SK-N-SH treated with all-trans-retinoic acid at 6 μM for 48 hours (cell line): ENCODE measurements at places on chromosomes 2 and 18.

DNA sequence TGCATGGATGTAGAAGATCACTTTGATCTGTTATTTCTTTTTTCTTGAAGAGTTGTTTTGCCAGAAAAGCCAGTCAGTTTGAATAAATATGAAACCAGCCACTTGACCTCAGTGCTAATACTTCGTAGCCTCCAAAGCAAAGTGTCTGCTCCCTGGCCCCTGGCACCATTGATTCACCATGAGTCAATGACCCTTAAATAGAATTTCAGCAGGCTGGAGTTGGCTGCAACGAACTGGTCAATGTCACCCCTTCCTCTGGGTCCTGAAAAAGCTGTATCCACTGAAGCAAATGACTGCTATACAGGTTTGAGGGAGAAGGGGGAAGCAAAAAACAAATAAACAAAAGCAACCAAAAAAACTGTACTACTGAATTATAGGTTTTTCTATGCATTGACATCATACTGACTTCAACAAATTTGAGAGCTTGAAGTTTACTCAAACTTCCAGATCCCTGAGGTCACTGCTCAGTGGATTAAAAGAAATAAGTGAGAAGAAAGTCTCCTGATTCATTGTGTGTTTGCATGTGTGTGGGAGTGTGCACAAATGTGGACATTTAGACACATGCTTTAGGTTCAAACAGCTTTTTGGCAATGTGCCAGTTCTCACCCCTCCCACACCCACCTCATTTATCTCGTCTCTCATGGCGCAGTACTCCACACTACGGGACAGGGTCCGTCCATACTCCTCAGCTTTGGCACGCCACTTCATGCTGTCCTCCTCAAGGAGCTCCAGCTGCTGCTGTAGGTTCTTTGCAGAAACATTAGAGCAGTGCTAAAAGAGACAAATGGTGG, 58.1 kb upstream of the TTN start:
- peak; percentile 62 for ATAC-seq

GRCh38 chr2:235627682-235628081, 133.8 kb downstream of the AGAP1 start:
- ATAC-seq, result no peak

DNA sequence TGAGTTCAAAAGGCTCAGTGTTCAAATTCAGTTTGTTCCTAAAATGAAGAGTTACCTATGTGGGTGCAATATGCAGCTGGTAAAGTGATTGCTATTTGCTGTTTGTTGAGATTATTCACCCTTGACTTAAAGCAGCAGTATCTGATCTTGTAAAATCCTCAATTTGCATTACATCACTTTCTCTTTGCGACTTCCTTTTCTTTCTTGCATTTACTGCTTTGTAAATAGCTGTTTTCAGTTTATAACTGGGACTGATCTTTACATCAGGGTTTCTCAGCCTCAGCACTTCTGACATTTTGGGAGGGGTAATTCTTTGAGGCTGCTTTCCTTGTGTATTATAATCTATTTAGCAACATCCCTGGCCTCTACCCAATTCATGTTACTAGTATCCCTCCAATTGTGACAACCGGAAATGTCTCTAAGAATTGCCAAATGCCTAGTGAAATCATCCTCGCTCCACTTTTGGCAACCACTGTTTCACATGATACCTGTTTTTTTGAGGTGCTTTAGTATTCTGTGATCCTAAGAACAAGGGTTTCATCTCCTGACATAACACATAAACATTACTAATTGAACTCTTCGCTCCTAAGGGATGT, 12.1 kb upstream of the ERCC3 start:
- no peak for ATAC-seq

GRCh38 chr18:22552254-22552653, 134.5 kb upstream of the CTAGE1 start:
- ATAC-seq, result no peak

GRCh38 chr2:237466211-237466610, 20.8 kb upstream of the MLPH start:
- ATAC-seq, result peak; percentile 38; the same call in 1 of the 3 replicates
